Vein endothelial cell (primary cell): ENCODE measurements at places on chromosomes 5 and 9. TPM values are rescaled to one million over a fixed set of nuclear protein-coding genes. Genes with fewer than 3 reads are reported as not detected.

PCDHGA9 gene
- 5.6 and 6.1 TPM in 2 replicates for total RNA-seq

FGF10 gene
- not detected in 2 replicates for total RNA-seq

NSG2 gene
- total RNA-seq: not detected in 2 replicates

TNC gene
- total RNA-seq: 1.3 and 2.7 TPM in 2 replicates

AIF1L gene
- 16.0 and 25.6 TPM in 2 replicates for total RNA-seq

FAM174A gene
- 13.7 and 17.6 TPM in 2 replicates for total RNA-seq

ADAMTS12 gene
- 0.19 and 0.65 TPM in 2 replicates for total RNA-seq

NACC2 gene
- 34.1 and 39.5 TPM in 2 replicates for total RNA-seq

PCDH12 gene
- total RNA-seq: 32.7 and 55.6 TPM in 2 replicates

FRRS1L gene
- not detected in 2 replicates for total RNA-seq

FRMD3 gene
- 8.6 and 11.1 TPM in 2 replicates for total RNA-seq

INSL4 gene
- total RNA-seq: not detected in 2 replicates

IL13 gene
- total RNA-seq: not detected in 2 replicates

PTGES gene
- total RNA-seq: 0.10 and 0.33 TPM in 2 replicates

HEMGN gene
- total RNA-seq: not detected in 2 replicates

MTAP gene
- total RNA-seq: 28.4 and 37.9 TPM in 2 replicates

FAM151B gene
- 1.6 and 3.3 TPM in 2 replicates for total RNA-seq

ARHGEF39 gene
- 1.6 and 3.5 TPM in 2 replicates for total RNA-seq

PCDHB1 gene
- not detected in 2 replicates for total RNA-seq

KIF12 gene
- total RNA-seq: 0.10 and 0.33 TPM in 2 replicates

LEAP2 gene
- not detected in 2 replicates for total RNA-seq

BAAT gene
- 0.10 TPM in 1 of 2 replicates, not detected in the other for total RNA-seq

ECSCR gene
- total RNA-seq: 329 and 359 TPM in 2 replicates

DAB2IP gene
- 37.1 and 54.9 TPM in 2 replicates for total RNA-seq

LVRN gene
- 0.10 and 0.33 TPM in 2 replicates for total RNA-seq

FOXD4L4 gene
- 0.19 and 0.33 TPM in 2 replicates for total RNA-seq

PCDHA10 gene
- total RNA-seq: under 0.01 and 0.19 TPM in 2 replicates

OR1L6 gene
- not detected in 2 replicates for total RNA-seq

PCDHGC5 gene
- total RNA-seq: 1.3 and 1.4 TPM in 2 replicates

SPATA6L gene
- total RNA-seq: 2.6 and 3.1 TPM in 2 replicates

SLC24A2 gene
- total RNA-seq: not detected in 2 replicates

DDX4 gene
- not detected in 2 replicates for total RNA-seq

DNM1 gene
- total RNA-seq: 0.48 and 0.98 TPM in 2 replicates

PCSK5 gene
- total RNA-seq: 1.6 and 4.2 TPM in 2 replicates

ANKRD18B gene
- total RNA-seq: 2.0 and 5.7 TPM in 2 replicates

TAF1L gene
- under 0.01 TPM in 1 of 2 replicates, not detected in the other for total RNA-seq

SOHLH1 gene
- total RNA-seq: not detected in 2 replicates

PTBP3 gene
- 62.7 and 79.8 TPM in 2 replicates for total RNA-seq

SPAG8 gene
- total RNA-seq: 0.10 TPM in 1 of 2 replicates, not detected in the other

KIF4B gene
- total RNA-seq: 0.33 and 0.48 TPM in 2 replicates

RNF224 gene
- total RNA-seq: under 0.01 and 0.19 TPM in 2 replicates

SNX24 gene
- 9.5 and 13.2 TPM in 2 replicates for total RNA-seq
